MM.1S (cell line): ENCODE measurements at places on chromosomes 2 and 18.
A peak's percentile ranks its signal among the peaks of the same experiment; 100 is the strongest.

DNA sequence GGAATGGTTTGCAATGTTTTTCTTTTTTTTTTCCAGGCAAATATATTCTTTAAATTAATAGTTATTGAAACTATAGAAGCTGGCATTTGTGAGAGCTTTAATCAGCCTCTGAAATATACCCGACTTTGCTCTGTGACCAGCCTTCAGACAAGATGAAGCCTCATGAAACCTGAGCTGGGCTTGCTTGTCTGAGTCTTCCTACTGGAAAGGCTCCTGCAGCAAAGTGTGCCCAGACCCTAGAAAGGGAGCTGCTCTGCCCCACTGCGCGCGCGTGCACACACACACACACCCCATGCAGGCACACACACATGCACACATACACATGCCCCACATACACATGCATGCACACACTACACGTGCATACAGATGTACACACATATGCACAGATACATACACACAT lies 203.3 kb upstream of the NT5C1B start:
- DNase-seq: no peak

- DNase-seq: no peak
These were observed 441.0 kb downstream of the TXNL1 start for GRCh38 chr18:56197241-56197859.

DNA sequence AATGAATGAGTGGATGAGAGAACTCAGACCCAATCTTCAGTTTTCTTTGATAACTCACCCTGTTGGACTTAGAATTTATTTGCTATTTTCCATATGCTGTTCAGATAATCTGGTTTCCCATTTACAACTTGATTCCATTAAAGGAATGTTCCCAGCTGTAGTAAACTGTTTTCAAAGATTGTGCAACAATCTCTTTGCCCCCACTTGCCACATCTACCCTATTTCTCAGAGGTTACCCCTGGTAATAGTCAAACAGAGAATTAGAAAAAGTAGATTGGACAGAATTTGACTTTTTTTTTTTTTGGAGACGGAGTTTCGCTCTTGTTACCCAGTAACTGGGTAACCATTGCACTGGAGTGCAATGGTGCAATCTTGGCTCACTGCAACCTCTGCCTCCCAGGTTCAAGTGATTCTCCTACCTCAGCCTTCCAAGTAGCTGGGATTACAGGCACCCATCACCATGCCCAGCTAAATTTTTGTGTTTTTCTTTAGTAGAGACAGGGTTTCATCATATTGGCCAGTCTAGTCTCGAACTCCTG lies 93.4 kb upstream of the SIX2 start:
- DNase-seq: no peak

- DNase-seq: peak; percentile 36
These were observed 1.3 kb downstream of the SPTBN1 start for GRCh38 chr2:54457323-54458023.

DNA sequence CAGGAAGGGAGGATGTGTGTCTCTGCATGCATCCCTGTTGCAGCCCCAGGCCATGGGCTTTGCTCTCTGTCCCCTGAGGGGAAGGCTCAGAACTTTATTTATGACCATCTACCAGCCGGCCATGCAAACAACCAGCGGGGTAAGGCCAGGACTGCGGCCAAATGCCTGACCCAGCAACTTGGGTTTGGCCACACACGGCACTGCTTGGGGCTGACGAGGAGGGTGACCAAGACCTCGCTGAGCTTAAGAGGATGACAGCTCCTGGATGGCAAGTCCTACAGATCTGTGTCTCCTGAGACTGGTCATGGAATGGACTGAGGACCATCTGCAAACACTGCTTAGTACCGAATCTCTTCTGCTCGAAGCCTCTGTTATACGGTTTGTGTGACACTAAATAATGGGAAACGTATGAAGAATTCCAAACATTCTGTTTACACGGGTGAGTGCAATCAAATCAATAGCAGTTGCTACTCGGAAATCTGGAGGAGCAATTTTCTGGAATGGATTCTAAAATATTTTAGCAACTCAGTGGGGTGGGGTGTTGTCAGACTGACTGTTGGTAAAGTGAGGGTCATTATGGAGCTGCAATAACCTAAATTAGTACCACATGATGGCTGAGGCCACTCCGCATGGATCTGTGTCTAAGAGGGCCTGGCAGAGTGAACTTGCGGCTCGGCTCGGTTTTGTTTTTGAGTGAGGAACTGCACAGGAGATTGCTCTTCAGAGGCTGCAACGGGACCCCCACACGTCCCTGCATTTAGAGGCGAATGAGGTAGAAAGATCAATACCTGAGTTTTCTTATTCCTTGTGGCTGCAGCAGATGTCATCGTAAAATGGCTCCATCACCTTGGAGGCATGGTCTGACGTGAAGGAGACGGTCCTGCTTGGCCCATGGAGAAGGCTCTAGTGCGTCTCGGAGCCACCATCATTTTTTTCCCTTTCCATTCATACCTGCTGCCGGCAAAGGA lies 26.6 kb downstream of the TMEM18 start:
- DNase-seq: no peak
